ENCODE measurements at places on chromosomes 6 and 20.

DNA sequence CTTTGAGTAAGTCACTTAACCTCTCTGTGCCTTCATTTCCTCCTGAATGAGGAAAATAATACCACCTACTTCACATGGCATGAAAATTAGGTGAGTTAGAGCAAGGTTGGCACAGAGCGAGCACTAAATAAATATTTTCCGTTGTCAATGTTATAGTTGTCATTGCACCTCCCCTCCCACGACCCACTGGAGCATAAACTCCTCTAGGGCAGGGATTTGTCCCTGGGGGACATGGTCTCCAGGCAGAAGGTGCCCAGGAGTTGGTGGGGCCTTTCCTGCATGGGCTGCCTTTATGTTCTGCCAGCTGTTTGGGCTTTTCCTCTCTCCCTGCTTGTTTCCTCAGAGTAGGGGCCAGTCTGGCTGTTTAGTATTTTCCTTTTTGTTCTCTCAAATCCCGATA lies 1.3 kb upstream of the ANGPT4 start:
- DNase-seq = no peak

GRCh38 chr6:137878486-137879285 lies 11.6 kb downstream of the TNFAIP3 start:
- no peak for DNase-seq

DNA sequence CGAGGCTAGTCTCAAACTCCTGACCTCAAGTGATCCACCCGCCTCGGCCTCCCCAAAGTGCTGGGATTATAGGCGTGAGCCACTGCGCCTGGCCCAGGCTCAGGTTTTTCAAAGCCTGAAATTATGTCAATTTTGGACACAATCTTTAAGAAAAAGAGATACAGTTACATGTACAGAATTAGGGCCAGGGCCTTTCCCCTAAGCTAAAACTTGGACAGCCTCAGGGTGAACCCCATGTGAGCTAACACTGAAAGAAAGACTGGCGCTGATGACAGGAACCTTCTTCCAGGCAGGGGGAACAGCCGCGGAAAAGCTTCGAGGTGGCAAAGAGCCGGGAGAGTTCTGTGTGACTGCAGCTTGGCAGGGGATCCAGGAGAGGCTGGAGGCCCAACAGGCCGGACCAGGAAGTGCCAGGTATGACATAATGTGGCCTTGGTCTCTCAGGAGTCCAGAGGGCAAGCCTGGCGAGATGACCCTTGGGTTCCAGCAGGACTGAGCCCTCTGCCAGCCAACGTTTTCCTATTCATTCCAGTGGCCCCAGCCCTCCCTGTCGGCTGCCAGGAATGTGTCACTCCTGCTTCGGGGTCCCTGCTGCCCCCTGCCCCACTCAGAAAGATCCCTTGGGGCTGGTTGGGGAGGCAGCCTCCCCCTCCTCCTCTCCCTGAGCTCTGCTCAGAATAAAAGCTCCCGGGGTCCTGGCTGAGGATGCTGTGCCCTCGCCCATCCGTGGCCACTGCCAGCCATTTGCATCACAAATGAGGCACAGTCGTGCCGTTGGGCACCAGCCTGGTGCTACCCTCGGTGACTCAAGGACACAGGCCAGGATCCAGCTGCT lies 37.3 kb downstream of the RBM38 start:
- DNase-seq = no peak

- no peak for DNase-seq
Observed at GRCh38 chr6:130518588-130518987, 152.8 kb downstream of the TMEM200A start.

DNA sequence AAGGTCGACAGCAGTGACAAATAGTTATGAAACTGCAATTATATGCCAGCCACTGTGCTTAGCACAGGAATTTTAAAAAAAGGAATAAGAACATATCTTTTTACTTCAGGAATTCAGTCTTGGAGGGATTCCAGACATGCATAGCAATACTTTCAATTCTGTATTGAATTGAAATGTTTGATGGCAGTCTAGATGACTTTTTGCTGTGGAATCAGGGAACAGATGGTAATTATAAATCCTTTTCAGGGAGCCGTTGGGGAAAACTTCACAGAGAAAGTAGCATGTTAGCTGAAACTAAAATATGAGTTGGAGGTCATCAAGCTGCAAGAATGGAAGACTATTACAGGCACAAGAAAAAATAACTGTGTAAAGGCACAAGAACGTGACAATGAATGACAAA lies 74.8 kb downstream of the IMPG1 start:
- no peak for DNase-seq

DNA sequence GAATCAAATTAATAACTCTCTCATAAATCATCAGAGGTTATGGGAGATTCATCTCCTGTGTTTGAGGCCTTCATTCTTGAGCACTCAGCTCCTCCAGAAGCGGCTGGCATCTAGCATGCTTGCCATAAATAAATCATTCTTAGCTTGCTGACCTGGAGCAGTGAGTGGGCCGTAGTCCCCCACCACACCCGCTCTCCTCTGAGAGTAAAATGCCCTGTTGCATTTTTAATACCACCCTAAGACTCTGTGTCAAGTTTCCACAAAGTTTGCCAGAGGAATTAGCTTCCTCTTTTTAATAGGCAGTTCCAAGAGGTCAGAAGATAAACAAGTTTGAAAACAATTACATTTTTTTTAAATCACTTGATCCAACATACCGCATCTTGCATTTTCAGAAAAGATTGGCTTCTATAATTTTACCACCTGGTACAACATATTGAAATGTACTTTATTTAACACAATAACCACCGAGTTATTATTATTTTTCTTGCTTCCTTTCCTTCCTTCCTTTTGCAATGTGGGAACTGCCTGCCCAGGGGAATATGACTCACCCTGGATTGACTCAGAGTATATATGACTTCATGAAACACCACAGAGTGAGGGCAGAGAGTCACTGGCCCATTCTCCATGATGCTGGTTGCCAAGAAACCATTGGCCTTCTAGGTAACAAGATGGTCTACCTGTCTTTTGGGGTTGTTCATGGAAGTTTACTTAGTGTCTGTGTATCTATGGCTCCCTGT lies 29.4 kb upstream of the CLIC5 start:
- DNase-seq = no peak

GRCh38 chr20:49700411-49701185 lies 13.1 kb downstream of the B4GALT5 start:
- DNase-seq = no peak

- DNase-seq = peak; percentile 88
Observed at GRCh38 chr20:35235881-35236280, 9.4 kb downstream of the MMP24 start.

DNA sequence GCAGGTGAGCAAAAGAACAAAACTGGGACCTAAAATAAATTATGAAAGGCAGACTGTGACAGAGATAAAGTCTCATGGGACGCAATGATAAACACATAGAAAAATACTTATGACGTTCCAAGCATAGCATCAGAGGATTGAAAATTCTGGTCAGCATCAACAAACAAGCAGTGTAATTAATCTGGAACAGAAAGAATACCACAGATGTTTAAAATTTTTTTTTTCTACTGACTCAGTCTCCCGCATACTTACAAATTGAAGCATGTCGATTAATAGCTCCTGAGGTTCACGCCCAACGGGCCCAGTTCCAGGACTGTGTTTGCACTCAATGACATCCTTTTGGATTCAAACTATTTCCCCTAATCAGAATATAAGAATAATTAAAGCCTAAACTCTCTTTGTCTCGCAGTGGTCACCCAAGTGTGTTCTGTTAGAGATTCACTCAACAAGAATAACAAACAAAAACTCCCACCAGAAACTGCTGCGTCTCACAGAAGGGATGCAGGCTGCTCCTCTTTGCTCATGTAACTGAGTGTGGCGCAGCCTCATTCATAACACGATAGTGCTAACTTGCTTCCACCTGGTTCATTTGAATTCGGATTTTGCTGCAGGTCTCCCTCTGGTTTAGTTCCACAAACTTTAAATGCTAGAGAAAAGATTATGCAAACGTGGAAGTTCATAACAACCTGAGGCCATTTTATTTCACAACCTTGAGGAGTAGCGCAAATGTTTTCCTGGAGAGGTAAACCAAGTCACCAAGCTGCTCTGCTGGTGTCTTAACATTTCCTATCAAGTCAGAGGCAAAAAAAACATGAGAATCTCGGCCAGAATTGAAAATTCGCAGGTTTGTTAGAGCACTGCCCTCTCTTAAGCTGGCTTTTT lies 69.0 kb upstream of the CITED2 start:
- DNase-seq = no peak

GRCh38 chr6:22146678-22146930 lies 150.2 kb downstream of the PRL start:
- no peak for DNase-seq

- DNase-seq = no peak
Observed at GRCh38 chr6:43738877-43739641, 31.0 kb upstream of the VEGFA start.

- DNase-seq = peak; percentile 7
Observed at GRCh38 chr6:5085648-5086293, 630 bp downstream of the PPP1R3G start.

DNA sequence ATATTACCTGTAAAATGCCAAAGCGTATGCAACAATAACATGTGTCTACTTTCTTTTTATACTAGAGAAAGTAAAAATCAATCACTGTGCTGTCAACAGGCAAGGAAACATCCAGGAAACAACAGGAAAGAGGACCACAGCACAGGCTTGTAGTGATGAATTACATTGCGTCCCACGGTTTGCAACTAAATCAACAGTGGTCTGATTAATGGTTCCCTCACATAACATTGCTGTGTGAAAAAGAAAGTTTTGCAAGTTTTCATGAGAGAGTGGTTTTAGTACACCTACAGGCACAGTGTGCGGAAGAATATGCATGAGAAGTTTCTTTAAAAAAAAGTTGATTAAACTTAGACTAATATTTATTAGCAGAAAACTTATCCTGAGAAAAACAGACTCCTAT lies 329.5 kb upstream of the HSF2 start:
- no peak for DNase-seq

DNA sequence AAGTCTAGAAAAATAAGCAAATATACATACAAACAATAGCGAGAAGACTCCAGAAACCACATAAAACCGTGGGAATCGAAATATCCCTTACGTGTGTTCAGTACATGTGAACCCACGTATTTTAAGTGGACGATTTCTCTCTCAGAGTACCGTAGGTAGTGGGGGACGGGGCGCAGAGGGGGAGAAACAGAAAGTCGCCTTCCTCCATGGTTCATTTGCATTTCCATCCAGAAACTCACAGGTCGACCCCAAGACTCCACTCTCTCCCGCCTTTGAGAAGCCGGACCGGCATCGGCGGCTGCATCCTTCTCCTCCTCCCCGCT lies 538 bp upstream of the ENPP1 start:
- DNase-seq = no peak

DNA sequence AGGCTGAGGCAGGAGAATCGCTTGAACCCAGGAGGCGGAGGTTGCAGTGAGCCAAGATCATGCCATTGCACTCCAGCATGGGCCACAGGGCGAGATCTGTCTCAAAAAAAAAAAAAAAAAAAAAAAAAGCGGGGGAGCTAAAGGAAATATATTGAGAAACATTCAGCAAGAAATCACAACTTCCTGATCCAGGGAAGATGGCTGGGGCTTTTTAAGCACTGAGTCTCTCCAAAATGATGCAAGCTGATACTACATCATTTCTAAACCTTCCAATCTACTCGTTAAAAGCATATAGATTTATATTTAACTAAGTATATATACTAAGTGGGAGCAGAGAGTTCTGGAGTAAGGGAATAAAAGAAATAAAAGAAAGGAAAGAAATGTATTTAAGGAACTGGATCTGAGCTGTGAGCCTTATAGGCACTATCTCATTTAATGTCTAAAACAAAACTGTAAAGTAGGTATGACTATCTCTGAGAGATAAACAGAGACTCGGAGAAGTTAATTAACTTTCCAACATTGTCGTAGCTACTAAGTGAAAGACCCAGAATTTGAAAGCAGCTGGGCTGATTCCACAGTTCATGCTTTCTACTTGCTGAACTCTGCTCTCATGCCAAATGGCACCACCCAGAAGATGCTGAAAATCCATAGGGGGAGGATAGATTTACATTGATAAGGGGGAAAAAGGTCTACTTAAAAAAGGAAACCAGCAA lies 215.0 kb upstream of the MARCKS start:
- no peak for DNase-seq

GRCh38 chr20:9331707-9332435 lies 182.5 kb upstream of the LAMP5 start:
- DNase-seq = no peak

- no peak for DNase-seq
Observed at GRCh38 chr6:151380848-151381205, 10.5 kb downstream of the ZBTB2 start.

- peak; percentile 85 for DNase-seq
Observed at GRCh38 chr6:30781743-30782424, 37.5 kb upstream of the IER3 start.

DNA sequence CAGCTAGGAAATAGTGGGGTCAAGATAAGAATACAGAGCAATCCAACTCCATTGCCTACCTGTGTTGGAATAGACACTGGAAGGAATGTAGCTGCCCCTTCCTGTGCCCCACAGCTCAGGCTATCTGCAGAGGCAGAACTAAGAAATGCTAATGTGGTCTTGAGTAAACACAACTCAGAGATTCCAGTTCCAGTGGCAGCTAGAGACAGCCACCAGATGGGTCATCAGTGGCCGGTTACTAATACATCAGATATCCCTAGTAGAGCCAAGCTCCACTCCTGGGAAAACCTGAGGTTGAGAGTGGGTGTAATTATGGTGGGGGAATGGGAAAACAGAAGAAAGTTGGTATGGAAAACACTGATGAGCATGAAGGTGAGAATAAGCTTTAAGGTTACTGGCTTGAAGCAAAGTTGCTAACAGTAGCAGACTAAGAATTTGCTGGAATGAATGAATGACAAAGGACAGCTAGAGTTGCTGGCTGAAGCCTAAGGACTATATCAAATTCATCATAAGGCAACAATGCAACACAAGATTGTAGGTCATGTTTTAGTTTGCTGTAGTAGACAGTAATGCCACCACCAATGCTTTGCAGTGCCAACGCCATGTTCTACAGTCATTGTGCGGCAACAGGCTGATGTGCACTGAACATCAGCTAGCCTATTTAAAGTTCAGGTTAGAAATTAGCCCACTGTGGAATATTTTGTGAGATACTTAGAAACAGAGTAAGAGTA lies 28.3 kb upstream of the FAM83C start:
- DNase-seq = no peak

- DNase-seq = peak; percentile 46
Observed at GRCh38 chr20:33685328-33686099, 671 bp downstream of the E2F1 start.

DNA sequence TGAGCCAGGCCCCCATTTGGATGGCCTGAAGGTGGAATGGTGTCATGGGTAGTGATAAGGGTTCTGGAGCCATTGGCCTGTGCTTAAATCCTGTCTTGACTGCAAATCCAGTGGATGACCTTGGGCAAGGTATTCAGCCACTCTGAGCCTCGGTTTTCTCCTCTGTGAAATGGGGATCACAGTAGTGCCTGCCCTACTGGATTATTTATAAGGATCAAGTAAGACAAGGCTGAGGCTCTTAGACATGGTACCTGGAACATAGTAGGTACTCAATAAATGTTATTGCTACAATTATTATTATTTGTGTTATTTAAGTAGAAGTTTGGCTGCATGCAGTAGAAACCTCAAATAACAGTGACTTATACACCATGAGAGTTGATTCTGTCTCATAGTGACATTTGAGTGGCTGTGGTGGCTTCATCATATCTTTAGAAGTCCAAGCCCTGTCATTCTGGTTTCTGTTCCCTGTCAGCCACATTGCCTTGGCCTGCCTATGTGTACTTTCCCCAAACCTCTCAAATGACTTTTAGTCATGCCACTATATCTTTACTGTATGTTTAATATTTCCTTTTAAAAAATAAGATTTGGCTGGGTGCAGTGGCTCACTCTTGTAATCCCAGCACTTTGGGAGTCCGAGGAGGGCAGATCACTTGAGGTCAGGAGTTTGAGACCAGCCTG lies 37.6 kb upstream of the CHMP4B start:
- DNase-seq = no peak

Data from DMS79 treated with DMSO at 0.1 percent for 48 hours (cell line).